ENCODE measurements at places on chromosomes 2 and 18.

DNA sequence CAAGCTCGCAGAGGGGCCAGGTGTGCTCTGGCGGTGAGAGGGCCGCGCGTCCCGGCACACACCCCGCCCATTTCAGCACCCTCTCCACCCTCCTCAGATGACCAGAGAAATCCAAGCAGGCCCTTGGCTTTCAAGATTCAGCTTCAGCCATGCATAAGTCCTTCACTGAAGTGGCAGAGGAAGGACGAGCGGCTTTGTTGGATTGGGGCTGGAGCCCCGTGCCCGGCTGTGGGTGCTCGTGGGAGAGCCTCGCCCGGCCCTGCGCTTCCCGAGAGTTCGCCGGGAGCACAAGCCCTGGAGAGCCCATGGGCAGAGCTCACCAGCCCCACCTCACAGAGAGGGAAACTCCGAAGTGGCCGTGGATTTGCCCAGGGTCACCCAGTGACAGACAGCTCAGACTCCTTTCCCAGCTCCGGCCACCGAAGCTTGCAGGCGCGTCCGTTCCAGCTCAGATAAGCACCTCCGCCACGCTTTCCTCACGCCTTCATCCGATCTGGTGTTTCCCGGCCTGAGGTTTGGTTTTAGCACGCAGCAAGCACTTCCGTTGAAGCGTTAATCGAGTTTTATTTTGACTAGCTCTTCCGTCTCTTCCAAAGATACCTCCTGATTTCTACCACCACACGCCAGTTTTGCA lies 45.6 kb upstream of the MTCL1 start:
- no peak for DNase-seq

GRCh38 chr2:95023222-95023597 lies 2.3 kb upstream of the MAL start:
- peak; percentile 1 for DNase-seq

DNA sequence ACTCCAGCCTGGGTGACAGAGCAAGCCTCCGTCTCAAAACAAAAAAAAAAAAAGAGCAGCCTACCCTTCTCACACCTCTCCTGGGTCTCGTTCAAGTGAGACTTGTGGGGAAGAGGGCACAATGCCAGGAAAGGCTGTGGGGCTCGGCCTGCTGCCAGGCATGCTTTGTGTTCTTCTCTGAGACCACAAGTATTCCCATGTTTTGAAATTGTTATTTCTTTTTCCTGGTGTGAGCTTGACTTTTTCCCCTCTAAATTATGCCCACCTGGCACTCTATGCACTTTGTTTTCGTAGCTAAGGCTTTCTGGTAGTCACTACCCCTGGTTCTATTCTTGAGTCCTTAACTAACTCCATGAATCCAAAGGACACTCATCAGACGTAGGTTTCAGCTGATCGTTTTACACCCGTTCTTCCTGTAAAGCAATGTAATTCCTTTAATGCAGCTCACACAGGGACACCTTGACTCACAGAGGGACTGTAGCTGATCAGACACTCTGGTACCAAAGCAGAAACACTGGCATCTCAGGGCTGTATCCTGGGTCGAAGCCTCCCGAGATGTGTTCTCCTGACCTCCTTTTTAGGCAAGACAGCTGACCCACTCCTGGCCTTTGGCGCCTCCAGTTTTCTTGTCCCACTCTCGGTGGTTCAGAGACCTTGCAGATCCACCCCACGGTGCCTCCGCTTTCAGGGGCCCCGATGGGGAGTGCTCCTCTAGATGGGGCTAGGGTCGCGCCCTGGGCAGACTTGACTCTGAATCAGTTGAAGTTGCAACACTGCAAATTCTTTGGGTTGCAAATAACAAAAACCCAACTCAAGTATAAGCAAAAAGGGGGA lies 193.3 kb upstream of the AGAP1 start:
- DNase-seq, result peak; percentile 53

DNA sequence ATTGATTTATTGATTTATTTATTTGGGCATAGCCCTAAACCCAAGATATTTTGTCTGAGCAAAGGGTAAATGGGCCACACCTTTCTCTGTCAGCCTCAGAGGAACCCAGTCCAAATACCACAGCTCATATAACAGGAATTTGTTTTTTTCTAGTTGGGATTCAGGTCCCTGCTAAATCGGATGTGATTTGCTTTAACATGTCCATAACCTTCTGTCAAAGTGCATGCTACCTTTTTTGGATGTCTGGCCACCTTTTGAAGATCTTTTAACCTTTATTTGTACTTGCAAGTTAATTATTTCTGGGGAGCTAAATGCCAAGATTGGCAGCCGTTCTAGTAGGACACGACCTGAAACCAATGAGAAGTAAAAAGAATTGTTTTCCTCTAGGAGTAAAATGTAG lies 303.2 kb upstream of the UBE2E3 start:
- no peak for DNase-seq

DNA sequence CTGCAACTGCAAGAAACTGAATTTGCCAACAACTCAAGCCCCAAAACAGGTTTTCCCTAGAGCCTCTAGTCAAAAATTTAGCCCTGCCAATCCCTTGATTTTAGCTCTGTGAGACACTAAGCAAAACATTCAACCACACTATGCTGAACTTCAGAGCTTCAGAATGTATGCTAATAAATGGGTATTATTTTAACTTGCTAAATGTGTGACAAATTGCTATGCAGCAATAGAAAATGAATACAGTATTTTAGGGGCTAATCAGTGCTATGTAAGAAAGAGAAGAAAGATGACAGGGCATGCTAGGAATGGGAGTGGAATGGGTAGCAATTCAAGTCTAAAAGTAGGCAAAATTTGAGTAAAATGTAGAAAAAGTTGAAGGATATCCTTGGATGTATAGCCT lies 223.9 kb upstream of the NOL4 start:
- no peak for DNase-seq

DNA sequence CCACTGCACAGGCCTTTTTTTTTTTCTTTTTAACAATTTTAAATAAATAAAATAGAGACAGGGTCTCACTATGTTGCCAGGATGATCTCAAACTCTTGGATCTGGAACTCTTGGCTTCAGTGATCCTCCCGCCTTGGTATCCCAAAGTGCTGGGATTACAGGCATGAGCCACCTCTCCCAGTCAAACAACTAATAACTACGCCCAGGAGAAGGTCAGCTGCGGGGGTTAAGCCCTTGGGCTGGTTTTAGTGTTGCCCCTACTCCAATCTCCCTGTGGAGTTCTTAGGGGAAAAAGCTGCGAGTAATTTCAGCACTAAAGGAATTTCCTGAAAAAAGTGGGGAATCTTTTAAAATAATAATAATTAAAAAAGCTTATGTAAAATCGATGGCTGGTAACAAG lies 96.4 kb upstream of the XPO1 start:
- DNase-seq, result no peak

- no peak for DNase-seq
Measured at GRCh38 chr2:65501836-65502235, 69.4 kb upstream of the SPRED2 start.

GRCh38 chr2:180730976-180731375 lies 249.4 kb upstream of the UBE2E3 start:
- DNase-seq, result no peak

DNA sequence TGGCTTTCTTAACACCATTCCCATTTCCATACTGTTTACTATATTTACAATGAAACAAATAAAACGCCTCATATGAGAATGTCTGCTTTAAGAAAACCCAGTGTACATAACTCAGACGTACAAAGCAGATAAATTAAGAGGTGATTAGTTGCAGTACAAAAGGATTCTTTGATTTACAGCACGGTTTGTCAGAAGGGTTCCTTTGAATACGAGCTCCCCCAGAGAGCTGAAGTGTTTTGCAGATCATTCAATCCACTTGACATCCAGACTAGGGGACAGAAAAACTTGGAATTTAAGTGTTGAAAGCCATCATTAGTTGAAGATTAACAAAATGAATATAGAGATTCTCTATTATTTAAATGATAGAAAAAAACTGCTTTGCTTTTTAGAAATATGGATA lies 72.5 kb downstream of the RAPGEF4 start:
- DNase-seq, result no peak

- DNase-seq, result no peak
Measured at GRCh38 chr18:48627216-48627615, 88.4 kb downstream of the CTIF start.

DNA sequence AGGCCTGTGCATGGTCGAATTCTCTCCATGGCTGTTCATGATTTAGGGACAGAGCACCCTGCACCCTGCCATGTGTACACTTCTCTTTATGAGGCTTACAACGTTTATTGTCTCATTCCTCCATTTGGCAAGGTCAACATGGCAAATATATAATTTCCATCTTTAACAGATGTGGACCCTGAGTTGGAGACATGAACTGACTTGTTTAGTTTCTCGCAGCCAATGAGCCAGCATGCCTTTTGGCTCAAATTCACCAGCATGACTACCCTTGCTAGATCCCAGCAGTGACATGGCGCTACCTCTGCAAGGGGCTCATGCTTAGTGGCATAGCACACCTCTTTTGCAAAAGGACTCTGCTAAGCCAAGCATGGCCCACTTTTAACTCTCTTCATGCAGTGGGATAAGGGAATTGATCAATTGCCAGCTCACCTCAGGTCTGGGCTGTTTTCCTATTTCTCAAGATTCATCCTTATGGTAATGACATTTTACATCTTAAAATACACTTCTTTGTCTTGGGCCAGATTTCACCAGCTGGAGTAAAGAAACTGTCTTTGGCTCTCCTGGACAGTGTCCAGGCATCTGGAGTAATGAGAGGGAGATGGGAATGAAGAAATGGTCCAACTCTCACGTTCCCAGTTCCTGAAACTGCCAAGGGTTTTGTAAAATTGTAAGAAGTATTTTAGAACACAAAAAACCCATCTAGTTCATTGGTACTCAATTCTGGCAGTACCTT lies 159.5 kb downstream of the SETBP1 start:
- peak; percentile 89 for DNase-seq

DNA sequence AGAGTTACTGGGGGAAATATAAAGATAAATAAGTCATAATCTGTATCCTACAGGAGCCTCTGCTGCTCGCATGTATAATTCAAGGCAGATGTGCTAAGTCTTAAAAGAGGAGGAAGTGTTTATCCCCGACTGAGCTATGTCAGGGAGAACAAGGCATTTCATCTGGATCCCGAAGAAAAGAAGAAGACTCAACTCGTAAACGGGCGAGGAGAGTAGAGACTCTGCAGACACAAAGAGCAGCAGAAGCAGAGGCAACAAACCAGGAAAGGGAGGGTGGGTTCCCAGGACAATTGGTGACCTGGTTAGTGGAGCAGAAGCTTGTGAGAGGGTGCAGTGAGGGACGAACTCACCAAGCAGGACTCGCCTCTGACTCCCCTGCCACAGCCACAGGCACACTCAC lies 368.6 kb downstream of the EIPR1 start:
- DNase-seq, result no peak

DNA sequence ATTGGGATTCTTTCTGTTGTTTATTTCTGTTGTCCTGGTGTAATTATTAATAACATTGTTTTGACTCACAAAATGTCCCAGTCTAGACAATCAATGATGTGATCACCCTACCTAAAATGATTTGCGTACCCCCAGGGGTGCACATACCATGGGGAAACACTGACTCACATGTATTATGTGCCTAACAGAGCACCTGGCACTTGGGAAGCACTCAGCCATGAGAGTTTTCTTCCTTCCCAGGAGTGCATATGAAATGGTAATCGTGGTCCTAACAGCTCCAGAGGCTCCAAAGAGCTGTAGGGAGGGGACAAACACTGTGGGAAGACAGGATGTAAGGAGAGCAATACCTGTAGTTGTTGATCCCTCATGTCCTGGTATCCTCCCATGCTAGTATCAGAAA lies 187.8 kb upstream of the ERBB4 start:
- DNase-seq, result no peak

- no peak for DNase-seq
Measured at GRCh38 chr2:231673348-231673770, 35.0 kb upstream of the PTMA start.

GRCh38 chr2:25098670-25099486 lies 57.0 kb downstream of the EFR3B start:
- no peak for DNase-seq

- DNase-seq, result no peak
Measured at GRCh38 chr2:39050109-39050508, 70.7 kb downstream of the SOS1 start.

DNA sequence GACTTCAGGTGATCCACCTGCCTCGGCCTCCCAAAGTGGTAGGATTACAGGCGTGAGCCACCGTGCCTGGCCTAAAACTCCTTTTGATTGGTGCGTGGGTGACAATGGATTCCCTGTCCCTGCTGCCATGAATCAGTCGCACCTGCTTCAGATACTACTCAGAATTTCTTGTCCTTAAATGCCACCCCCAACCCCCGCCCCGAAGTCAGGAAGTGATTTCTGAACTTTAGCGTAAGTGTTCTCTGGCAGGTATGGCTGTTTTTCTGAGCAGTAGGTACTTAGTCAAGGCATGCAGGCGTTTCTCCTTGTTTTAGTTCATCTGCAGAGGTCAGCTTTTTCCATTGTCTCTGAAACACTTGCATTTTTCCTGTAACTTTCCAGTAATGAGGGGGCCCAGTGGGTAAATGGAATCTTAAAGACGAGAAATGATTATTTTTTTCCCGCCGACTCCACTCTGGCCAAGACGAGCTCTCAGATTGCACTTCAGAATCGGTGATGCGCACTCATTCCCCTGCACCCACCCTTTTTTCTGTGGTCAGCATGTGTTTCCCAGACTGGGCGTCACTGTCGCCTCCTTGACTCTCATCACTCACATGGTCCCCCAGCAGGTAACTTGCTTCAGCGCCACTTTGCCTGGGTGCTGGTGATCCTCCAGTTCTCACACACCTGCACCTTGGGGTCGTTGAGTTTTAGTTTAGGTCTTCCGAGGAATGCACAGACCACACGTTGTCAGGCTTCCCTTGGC lies 179.7 kb downstream of the GBX2 start:
- no peak for DNase-seq

DNA sequence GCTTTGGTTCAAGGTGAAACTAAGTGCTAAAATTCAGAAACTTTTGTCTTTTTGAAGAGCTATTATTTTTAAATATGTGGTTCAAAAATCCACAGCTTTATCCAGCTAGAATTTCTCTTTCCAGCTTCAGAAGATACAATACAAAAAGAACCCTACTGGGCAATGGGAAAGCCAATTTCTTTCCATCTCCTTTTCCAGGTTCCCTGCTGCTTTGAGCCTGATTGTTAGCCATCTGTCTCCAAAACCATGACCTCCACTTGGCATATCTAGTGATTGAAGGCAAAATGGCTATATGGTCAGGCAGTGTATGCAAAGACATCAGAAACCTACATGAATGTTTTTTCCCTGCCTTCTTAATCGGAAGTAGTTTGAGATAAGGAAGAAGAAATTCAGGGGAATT lies 134.1 kb downstream of the KCNH7 start:
- DNase-seq, result no peak

DNA sequence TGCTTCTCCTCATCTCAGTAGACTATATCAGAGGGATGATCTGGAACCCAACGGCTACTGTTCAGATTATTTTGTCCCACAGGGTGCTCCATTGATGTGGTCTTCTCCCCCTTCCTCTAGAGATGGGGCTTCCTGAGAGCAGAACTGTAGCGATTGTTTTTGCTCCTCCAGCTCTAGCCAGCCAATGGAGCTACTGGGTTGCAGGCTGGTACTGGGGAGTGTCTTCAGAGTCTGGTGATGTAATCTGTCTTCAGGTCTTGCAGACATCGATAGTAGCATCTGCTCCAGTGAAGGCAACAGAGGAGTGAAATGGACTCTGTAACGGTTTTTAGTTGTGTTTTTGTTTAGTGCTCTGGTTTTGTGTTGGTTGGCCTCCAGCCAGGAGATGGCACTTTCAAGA lies 621.9 kb downstream of the RNF144A start:
- no peak for DNase-seq

All from NCI-H1694 treated with DMSO at 0.1 percent for 48 hours (cell line).